ENCODE measurements at places on chromosomes 7 and 10. TPM values are rescaled to one million over a fixed set of nuclear protein-coding genes. Genes with fewer than 3 reads are reported as not detected.
A peak's percentile ranks its signal among the peaks of the same experiment; 100 is the strongest.

DNA sequence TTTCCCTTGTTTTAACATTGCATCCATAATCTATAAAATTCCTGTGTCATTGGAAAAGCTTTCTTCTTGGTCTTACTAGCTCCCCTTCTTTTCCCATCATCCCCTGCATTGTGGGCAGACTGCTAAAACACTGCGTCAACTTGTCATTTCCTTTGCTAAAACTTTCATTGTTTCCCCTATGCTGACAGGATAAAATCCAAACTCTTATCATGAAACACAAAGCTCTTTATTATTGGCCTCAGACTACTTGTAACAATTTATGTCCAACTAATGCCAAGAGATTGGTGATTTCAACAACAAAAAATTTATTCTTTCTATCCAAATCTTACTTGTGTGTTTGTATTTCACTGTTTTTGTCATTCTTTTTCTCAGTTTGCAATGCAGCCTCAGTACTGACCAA is 339.1 kb downstream of the HGF start:
- peak; percentile 44 for DNase-seq

- DNase-seq = peak; percentile 65
These were observed 117.4 kb downstream of the CABCOCO1 start for GRCh38 chr10:61779950-61780659.

Gene TRUB1
- polyA plus RNA-seq = 20.0 TPM

Gene RNF32
- polyA plus RNA-seq = 1.8 TPM

DNA sequence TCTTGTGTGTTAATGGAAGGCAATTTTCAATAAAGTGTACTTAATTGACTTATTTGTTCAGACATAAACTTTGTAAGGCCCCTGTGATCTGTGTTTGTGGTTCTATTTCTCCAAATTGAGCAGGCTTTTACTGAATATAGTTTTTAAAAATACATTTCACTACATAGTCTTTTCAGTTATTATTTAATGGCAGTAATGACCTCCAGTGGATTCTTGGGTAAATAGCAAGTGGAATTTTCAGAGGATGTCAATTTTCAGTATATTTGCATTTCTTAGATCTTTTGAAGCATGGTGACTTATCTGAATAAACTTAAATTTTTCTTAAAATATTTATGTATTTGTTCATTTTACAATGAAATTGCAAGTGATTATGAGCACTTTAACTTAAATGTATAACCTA is 203.1 kb upstream of the PCLO start:
- DNase-seq = no peak

GRCh38 chr7:46603780-46604179 is 682.7 kb upstream of the IGFBP3 start:
- peak; percentile 25 for DNase-seq

DNA sequence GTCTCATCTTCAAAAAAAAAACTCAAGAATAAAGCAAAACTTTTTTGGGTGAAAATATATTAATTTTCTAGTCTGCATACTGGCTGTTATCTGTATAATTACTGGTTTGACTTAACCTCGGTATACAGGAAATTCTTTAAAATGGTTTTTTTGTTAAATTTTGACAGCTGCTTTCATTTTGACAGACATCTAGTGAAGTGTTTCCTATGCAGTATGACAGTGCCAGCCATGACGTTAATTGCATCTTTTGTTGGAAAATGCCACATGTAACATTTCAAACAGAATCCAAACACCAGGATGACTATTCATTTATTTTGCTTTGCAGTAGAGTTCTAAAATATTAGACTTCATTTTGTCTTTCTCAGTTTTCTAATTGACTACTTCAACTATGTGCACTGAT is 460.4 kb downstream of the NXPH1 start:
- DNase-seq = no peak

GRCh38 chr7:21869785-21870402 is 75.8 kb downstream of the CDCA7L start:
- DNase-seq = no peak

- no peak for DNase-seq
These were observed 45.8 kb downstream of the PRR15 start for GRCh38 chr7:29609162-29610037.

- DNase-seq = no peak
These were observed 114.5 kb downstream of the NKX6-2 start for GRCh38 chr10:132671228-132672154.

- DNase-seq = no peak
These were observed 161.7 kb downstream of the NRBF2 start for GRCh38 chr10:63294781-63295180.

DNA sequence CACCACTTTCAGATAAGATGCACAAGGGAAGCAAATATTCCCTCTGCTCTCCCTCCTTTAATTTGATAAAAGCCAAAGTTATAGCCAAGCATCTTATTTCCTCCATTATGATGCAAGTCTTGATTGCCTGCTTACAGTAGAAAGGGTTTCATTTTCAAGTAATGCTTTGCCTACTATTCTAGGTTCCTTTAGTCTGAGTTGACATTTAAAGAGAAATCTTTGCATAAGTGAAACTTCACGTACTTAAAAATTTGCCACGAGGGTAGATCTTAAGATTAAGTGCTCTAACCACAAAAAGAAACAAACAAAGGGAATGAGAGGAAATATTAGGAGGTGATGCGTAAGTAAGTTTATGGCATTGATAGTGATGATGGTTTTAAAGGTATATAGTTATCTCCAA is 78.1 kb upstream of the VWDE start:
- no peak for DNase-seq

Gene ADAM12
- 18.6 TPM for polyA plus RNA-seq

- peak; percentile 51 for DNase-seq
These were observed 59.7 kb downstream of the NRF1 start for GRCh38 chr7:129671266-129671665.

Gene ZNF746
- 9.3 TPM for polyA plus RNA-seq

DNA sequence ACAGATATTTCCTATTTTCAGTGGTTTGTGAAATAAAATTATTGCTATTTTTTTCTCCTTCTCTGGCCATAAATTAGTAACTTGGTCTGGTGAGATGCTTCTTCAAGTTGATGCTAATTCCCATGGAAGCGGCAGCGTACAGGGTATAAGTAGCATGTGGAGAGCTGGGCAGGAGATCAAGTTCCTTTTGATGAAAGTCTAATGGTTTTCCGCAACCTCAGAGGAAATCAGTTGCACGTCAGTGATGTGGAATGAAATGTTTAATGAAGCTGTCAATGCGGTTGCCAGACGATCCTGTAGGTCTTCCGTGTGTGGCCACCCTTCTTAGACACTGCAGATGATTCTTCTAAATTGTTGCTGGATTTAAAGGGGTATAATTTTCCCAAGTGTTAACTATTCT is 236.4 kb upstream of the GRM3 start:
- no peak for DNase-seq

- no peak for DNase-seq
These were observed 9.0 kb upstream of the RASSF4 start for GRCh38 chr10:44950326-44951225.

DNA sequence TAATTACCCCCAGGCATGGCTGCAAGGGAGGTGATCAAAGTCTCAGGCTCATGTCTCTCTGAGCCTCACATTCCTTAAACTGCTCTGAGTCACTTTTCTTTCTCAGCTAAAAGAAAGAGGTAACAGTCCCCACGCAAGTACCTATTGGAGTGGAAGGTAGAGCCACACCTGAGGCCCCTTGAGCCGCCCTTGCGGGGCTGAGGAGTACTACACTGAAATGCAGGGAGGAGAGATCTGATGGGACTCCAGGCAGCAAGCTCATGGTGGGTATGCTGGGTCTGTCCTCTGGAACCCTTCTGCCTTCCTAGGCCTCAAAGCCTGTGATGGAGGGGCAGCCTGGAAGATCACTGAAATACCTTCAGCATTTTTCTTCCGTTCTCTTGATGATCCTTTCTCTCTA is 960.0 kb downstream of the DNAJB9 start:
- DNase-seq = no peak

Gene BAZ1B
- 53.0 TPM for polyA plus RNA-seq

DNA sequence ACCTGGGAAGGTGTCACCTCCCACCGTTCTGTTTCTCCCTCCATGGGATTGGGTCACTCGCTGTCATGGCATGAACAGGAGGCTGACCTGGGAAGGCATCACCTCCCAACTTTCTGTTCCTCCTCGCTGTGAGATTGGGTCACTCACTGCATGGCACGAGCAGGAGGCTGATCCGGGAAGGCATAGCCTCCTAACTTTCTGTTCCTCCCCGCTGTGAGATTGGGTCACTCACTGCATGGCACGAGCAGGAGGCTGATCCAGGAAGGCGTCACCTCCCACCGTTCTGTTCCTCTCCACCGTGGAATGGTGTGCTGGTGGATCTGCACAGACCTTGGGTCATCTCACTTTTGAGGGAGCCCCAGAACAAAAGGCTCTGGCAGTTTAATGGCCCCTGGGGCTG is 239.2 kb upstream of the PRKCQ start:
- DNase-seq = no peak

GRCh38 chr10:127989481-127990012 is 82.6 kb downstream of the PTPRE start:
- no peak for DNase-seq

Gene INHBA
- 2.4 TPM for polyA plus RNA-seq

GRCh38 chr10:69766161-69766910 is 35.4 kb upstream of the COL13A1 start:
- peak; percentile 81 for DNase-seq

Gene RBAK
- 9.6 TPM for polyA plus RNA-seq

- DNase-seq = no peak
These were observed 154.8 kb downstream of the GRK5 start for GRCh38 chr10:119362122-119362521.

DNA sequence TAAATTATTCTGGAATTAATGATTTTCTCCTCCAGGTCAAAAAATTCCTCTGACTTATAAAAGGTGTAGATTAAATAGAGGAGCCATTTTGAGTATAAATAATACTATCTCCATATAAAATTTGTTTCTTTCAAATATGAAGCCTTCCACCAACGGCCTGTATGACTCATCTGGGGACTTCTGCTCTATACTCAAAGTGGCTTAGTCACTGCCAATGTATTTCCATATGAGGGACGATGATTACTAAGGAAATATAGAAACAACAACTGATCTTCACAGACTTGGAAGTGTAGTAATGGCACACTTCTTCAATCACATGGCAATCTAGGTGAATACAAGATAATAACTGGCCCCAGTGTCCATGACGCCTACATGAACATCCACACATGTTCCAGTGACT is 335.6 kb upstream of the HGF start:
- DNase-seq = no peak

DNA sequence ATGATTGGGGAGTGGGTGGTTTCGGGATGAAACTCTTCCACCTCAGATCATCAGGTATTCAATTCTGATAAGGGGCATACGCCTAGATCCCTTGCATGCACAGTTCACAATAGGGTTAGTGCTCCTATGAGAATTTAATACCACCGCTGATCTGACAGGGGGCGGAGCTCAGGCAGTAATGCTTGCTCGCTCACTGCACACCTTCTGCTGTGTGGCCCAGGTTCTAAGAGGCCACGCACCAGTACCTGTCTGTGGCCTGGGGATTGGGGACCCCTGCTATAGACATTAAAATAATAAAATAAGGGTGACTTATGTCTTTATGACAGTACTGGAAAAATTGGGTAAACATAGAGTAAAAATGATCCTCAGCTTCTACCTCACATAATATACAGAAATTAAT is 66.1 kb downstream of the SAMD9 start:
- no peak for DNase-seq
